ENCODE measurements at places on chromosomes 1 and 21. TPM values are rescaled to one million over a fixed set of nuclear protein-coding genes. Genes with fewer than 3 reads are reported as not detected.

- no peak for DNase-seq
Measured at GRCh38 chr1:204854286-204854685, 16.4 kb upstream of the NFASC start.

SERPINC1 gene
- total RNA-seq: not detected

- no peak for DNase-seq
Measured at GRCh38 chr21:43634618-43635017, 24.7 kb downstream of the HSF2BP start.

GRCh38 chr1:24991697-24992096 lies 61.6 kb upstream of the RUNX3 start:
- no peak for DNase-seq

- DNase-seq: peak; percentile 58
Measured at GRCh38 chr1:39409055-39409816, 82.2 kb upstream of the BMP8A start.

DNA sequence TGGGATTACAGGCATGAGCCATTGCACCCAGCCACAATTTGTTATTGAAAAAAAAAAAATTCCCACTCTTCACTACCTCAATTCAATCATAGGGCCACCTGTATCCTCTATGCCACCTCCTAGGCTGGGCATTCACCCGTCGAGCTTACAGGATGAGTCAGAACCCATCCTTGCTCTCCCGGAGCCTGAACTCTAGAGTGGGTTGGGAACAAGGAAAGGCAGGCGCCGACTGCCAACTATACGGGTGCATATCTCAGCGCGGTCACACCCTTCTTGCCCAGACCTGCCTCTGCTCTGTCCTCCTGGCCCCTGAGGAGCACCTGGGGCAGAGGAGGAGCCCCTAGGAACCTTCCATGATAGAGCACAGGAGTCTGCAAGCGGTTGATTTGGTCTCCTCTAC lies 21.4 kb upstream of the LBR start:
- DNase-seq: no peak

CTSE gene
- 17.7 TPM for total RNA-seq

DNA sequence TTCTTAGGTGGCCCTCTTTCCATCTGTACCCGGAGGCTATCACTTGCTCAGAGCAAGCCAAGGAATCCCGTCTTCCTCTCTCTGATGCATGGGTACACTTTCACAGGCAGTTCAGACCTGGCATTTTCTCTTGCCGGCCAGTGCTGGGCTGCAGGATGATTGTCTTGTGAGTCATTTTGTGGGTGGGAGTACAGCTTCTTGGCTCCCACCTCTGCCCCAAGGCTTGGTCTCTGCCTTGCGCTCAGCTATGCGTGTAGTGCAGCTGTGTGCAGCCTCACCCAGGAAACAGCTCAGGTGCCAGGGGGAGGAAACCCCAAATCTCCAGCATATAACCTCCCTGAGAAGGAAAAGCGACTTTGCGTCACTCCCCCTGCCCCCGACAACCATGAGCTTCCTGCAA lies 3.9 kb upstream of the AJAP1 start:
- no peak for DNase-seq

- DNase-seq: no peak
Measured at GRCh38 chr1:5374192-5374591, 618.0 kb downstream of the NPHP4 start.

GRCh38 chr1:89767618-89768017 lies 53.2 kb upstream of the LRRC8D start:
- DNase-seq: no peak

- DNase-seq: no peak
Measured at GRCh38 chr1:13664451-13664850, 35.5 kb upstream of the PRDM2 start.

PLXNA2 gene
- total RNA-seq: 127 TPM

GNG4 gene
- 4.6 TPM for total RNA-seq

FALEC gene
- total RNA-seq: not detected

GRCh38 chr21:41767606-41768436 lies 969 bp upstream of the RIPK4 start:
- peak; percentile 29 for DNase-seq

CD1D gene
- total RNA-seq: 2.4 TPM

HTR1D gene
- total RNA-seq: not detected

DNA sequence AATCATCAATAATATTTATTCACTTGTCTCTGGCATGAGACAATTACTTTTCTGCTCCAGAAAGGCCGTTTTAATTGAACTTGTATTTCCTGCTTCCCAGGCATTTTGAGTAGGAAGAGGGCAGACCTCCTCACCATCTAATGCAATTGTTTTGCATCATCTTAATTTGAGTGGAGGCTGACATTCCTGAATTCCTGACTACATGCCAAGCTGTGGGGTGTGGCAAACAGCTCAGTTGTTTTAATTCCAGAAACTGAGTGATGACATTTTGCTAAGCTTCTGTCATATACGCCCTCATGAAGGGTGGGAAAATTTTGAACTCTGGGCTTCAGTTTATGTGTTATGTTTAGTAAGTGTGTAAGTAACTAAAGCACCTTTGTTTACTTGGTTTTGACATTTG lies 125.4 kb upstream of the USP25 start:
- DNase-seq: no peak

SMCP gene
- not detected for total RNA-seq

DNA sequence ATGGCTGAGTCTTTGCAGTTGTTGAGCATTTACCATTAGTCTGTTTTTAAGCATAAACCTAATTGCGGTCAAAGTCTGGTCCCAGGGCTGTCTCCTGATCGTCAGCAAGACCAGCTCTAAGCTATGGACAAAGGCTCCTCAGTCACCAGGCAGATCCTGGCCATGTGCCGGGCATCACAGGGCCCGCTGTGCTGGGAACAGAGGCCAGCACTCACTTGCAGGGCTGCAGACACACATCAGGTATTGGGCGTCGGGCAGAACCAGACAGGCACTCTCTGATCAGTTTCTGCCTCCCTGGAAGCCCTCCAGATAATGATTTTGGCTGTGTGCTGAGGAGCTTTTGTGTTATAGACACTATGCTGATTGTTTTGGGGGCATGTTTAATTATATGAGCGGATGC lies 26.6 kb downstream of the TMEM51 start:
- DNase-seq: no peak

PRPF38B gene
- total RNA-seq: 38.3 TPM

GRCh38 chr1:48000883-48001282 lies 3.7 kb upstream of the TRABD2B start:
- no peak for DNase-seq

DNA sequence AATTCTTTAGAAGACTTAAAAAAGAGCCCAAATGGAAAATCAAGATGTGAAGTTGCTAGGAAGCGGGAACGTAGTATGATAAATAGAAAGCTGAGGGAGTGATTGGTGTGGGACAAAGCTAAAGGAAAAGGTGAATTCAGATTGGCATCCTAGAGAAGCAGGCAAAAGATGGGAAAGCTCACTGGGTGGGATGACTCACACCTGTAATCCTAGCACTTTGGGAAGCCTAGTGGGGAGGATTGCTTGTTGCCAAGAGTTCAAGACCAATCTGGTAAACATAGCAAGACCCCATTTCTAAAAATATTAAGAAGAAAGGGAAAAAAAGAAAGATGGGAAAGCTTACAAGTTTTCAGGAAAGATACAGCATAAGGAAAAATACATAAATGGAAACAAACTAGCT lies 1.8 kb downstream of the MRPS21 start:
- DNase-seq: no peak

Measured in mucosa of descending colon (tissue), 3 donors.